Right ventricle myocardium superior (tissue), 1 donor: ENCODE measurements at places on chromosomes 12 and 14.
A peak's percentile ranks its signal among the peaks of the same experiment; 100 is the strongest.

DNA sequence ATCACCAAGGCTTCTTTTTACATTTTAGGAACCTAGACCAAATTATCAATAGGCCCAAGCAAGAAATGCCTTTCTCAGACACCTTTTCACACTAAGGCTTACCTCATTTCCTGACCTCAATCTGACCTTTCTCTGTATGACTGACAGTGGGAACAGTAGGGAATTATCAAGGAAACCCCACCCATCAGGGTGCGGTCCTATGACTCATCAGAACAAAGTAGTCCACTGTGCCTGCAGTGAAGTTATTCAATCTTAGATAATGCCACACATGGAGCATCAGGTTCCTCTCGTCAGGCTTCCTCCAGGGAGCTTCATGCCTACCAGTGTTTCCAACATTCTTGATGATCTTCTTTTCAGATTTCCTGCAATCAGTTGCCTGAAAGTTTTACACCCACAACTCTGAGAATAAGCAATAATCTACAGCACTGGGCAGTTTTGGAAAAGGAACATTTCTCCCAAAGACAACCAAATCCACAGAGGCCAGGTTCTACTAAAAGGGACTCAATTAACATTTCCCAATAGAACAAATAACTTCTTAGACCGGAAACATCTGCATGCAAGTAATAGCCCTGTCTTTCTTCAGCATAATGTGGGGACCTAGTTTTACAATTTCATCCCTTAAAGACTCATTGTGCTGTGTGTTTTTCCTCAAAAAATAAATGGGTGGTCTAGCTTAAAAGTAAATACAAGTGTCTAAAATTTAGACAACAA, 35.9 kb upstream of the TMTC2 start:
- no peak for DNase-seq

- DNase-seq: no peak
Measured at GRCh38 chr12:96474206-96474605, 15.2 kb upstream of the CFAP54 start.

DNA sequence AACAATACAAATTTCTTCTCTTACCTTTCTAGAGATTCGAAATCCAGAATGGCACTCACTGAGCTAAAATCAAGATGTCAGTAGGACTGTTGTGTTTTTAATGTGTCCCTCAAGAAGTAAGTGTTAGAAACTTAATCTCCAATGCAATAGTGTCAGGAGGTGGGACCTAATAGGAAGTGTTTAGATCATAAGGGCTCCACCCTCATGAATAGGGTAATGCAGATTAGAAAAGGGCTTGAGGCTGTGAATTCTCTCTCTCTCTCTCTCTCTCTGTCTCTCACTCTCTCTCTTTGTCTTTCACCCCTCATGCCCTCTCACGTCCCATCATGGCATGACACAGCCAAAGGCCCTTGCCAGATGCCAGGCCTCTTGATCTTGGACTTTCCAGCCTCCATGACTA, 15.6 kb upstream of the SRGAP1 start:
- no peak for DNase-seq

DNA sequence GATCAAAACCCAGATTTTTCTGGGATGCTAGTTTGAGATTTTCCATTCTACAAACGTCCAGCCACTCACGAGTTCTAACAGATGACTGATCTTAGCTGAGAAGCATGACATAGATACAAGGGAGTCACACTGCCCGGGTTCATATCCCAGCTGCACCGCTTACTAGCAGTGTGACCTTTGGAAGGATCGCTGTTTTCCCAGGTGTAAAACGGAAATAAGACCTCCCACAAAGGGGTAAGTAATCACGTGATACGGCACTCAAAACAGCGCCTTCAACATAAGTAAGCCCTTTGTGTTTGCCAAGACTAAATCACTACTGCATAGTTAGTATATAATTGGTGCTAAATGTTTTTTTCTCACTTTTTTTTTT, 624 bp upstream of the PWP1 start:
- DNase-seq: no peak

DNA sequence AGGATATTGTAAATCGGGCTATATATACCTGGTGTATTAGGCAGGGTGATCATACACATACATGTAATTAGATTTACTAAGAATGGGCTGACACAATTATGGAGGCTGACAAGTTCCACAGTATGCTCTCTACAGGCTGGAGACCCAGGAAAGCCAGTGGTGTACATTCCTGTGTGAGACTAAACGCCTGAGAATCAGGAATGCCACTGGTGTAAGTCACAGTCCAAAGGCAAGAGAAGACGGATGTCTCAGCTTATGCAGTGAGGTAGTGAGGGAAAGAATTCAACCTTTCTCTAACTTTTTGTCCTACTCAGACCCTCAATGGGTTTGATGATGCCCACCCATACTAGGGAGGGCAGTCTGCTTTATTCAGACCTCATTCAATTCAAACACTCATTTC, 57.1 kb downstream of the METTL25 start:
- DNase-seq: no peak

DNA sequence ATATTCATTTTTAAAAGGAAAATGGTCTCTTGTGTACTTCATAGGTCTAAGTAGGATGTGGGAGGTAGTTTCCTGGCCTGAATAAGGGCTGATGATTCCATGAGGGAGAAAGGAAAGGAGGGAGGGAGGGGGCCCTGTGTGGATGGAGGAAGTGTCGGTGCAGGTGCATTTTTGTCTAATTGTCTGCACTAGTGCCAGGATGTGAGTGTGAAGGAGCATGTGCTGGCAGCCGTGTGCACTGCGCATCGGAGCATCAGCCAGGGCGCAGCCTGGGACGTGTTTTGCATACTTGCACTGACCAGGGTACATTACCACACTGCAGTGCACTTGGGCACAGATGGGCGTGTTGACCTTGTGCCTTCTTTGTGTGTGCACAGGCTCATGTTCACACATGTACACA, 29.2 kb downstream of the SMUG1 start:
- DNase-seq: no peak

GRCh38 chr14:104676694-104677511, 12.5 kb upstream of the INF2 start:
- no peak for DNase-seq

GRCh38 chr14:76921088-76921399, 94.8 kb downstream of the LRRC74A start:
- no peak for DNase-seq

GRCh38 chr14:49424436-49425331, 161.5 kb downstream of the RPS29 start:
- DNase-seq: no peak

- no peak for DNase-seq
Measured at GRCh38 chr12:14630793-14631192, 63.1 kb upstream of the PLBD1 start.

DNA sequence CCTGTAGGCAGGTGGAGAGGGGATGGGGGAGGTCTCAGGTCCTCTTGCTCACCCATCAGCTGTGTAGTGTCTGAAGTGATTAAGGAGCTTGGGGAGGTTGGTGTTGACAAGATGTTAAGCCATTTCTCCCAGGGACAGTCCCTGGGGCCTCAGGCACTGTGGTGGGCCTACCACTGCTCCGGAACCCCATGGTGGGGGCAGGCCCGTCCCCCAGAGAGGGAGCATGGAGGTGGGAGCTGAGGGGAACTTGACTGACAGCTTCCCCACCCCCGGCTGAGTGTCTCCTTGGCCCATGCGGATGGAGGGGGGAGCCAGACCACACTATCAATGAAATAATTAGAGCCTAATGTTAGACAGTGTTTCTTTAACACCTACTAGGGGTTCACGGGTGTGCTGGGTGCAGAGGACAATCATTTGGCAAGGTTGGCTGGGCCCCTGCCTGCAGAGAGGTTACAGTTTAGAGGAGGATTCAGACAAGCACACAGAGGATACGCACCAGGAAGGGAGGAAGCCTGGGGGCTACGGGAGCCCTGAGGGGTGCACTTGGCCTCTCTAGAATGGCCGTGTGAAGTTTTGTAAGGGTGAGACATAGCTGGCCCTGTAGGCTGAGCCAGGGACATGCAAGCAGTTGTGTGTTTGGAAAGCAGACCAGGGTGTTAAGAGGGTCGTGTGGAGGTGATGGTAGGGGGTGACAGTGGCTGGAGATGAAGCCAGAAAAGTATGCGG, 19.3 kb upstream of the KRT80 start:
- DNase-seq: peak; percentile 23

- no peak for DNase-seq
Measured at GRCh38 chr14:60645126-60645741, 4.0 kb downstream of the SIX1 start.

- DNase-seq: no peak
Measured at GRCh38 chr14:71693381-71693780, 238.8 kb upstream of the RGS6 start.

- DNase-seq: no peak
Measured at GRCh38 chr14:89336338-89336737, 80.7 kb downstream of the FOXN3 start.
